ENCODE measurements at places on chromosomes 5 and 9.
A peak's percentile ranks its signal among the peaks of the same experiment; 100 is the strongest.

DNA sequence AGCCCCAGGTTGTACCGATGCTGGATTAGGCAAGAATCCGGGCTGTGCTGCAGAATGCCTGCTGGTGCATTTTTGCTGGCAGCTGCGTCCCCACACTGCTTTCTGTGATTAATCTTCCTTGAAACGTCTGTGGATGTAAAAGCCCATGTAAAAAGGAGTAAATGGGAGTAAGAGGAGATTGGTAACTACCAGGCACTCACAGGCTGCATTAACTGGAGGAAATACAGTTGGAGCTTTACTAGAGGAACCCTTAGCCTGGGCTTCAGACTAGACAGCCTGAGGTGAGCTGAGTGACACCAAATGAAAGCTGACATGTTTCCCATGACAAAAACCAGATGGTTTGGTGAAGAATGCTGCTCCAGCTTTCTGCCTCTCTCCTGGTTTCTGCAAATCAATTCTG lies 190.4 kb upstream of the GAS1 start:
- DNase-seq = no peak

- DNase-seq = no peak
These were observed 1.1 kb downstream of the ADAMTS16 start for GRCh38 chr5:5141339-5141599.

- no peak for DNase-seq
These were observed 81.1 kb downstream of the AOPEP start for GRCh38 chr9:94807556-94807955.

DNA sequence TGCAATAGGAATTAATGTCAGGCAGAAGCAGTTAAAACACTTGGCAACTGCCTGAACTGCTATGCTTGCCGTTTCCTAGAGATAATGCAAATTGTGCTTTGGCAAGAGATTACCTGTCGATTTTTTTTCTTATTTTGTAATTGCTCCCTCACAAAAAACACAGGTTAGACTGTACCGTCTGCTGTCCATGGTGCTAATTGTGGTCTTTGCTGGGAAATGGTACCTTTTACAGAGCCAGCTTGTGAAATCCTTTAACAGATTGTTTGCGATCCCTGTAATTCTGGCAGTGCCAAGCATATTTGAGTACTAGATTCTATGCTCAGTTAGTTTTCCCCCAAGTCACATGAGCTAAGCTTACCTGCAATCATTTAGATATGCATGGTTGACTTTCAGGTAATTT lies 2125.8 kb upstream of the WWC1 start:
- DNase-seq = no peak

DNA sequence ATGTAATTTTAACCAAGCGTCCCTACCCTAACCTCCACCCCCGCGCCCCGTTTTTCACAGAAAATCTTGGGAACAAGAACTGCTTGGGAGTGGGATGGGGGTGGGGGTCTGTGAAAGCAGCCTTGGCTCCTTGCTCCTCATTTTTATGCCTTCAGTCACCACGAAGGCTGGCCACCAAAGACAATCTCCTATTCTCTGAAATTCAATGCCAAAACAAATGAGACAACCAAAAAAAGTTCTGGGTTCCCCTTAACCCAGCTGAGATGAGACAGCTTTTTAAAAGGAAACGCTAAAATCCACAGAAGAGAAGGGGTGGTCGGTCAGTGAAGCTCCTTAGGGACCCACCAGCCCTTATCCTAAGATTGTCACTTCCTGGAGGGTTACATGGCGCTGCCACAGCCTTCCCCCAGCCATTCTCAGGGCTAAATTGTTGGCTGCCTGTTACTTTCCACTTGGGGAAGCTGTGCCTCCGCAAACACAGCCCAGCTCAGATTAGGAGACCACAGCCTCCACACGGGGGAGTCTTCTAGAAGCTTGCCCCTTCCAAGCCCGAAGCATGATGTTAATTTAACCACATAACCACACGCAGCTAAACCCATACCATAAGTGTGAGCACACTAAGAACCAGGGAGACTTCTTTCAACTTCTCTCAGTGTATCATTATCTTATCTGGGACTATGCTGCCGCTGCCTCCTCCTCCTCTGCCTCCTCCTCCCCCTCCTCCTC lies 136.3 kb downstream of the FOXD1 start:
- peak; percentile 10 for DNase-seq

DNA sequence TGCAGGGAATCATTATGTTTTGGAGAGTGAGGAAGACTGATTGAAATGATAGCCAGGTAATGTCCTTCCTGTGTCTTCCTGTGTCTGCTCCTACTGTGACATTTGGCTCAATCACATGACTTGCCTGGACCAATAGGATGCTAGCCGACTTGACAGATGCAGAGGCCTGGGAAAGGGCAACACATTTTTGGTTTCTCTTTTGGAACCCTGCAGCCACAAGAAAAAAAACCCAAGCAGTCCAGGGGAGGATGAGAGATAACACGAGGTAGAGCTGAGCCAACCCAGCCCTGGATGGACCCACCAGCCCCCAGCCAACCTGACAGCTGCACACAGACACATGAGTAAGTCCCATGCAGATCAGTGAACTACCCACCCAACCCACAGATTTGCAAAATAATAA lies 256.1 kb upstream of the SMARCA2 start:
- no peak for DNase-seq

GRCh38 chr5:180626661-180627385 lies 22.6 kb downstream of the FLT4 start:
- DNase-seq = no peak

- no peak for DNase-seq
These were observed 346.8 kb upstream of the NUDT12 start for GRCh38 chr5:103909391-103909790.

- DNase-seq = no peak
These were observed 133.5 kb downstream of the SGCD start for GRCh38 chr5:156460471-156460870.

DNA sequence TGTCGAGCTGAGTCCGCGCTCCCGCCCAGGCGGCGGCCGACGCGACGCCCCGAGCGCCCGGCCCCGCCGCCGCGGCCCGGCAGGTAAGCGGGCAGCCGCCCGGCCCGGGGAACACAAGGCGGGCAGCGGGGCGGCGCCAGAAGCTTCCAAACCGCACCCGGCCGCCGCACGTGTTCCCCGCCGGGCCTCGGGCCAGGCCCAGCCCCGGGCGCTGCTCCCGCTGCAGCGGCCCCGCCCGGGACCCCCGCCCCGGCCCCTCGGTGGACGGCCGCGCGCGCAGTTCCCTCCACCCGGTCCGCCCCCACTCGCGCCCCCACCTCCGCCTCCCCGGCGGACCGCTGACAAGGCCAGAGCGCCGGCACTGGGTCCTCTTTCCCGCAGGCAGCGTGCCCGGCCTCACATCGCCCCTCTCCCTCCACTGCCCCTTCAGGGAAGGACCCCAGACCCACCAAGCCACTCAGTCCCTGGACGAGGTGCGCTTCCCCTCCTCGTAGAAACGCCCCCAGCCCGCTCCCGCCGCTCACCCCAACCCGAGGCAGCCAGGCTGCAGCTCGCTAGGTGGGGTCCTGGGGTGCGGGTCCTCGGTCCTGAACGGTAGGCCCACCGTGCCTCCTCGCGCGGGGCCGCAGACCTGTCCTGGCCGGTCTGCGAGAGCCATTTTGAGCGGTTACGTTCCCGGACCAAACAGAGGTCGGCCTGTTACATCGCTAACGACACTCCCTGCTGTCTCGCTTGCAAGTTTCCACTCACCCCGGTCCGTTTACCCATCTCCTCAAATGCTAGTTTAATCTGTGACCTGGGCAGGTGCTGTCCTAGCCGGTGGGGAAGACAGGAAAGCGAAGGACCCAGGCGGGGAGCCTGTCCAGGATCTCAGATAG lies 475 bp downstream of the WDR5 start:
- DNase-seq = peak; percentile 15

DNA sequence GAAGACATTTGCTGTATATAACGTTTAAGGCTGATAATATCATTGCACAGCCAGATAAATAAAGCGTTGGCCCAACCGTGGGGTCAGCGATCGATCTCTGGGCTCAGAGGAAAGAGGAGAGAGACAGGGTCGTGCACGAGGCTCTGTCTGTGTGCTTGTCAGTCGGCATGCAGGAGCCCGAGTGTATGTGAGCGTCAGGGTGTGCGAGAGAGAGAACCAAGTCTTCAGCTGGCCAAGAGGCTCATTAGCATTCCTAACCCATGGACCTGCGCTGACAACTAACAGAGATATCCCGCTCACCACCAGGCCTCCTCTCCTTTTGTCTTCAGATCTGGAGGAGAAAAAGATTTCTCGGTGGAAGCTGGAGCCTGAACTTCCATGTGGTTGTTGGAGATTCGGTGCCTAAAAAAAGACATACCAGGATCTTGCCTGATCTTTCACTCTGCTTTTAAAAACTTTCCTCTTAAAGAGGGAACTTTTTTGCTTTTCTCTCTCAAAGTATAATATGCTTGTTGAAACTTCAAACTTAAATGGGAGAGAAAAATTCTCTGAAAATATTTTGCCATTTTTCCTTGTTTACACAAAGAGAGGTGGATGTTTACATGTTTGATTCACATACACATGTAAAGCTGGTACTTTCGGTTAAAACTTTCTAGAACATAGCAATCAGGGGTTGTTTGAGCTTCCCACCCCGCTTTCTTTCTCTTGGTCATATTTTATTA lies 16.5 kb downstream of the NR2F1 start:
- no peak for DNase-seq

GRCh38 chr5:132110930-132111329 lies 37.3 kb downstream of the CSF2 start:
- peak; percentile 64 for DNase-seq

GRCh38 chr5:43353668-43354067 lies 40.5 kb upstream of the HMGCS1 start:
- DNase-seq = no peak

Data from activated CD4-positive, alpha-beta T cell treated with anti-CD3 and anti-CD28 coated beads, Interleukin-10, Interleukin-2, amounts not matched to agents 100 ng/mL and 50 ng/mL, durations not matched to agents 16 hours and 8 hours (primary cell).